Stimulated activated CD8-positive, alpha-beta memory T cell treated with anti-CD3 and anti-CD28 coated beads, Interleukin-7, amount 100 ng/mL, for 1 hour (primary cell): ENCODE measurements at places on chromosomes 3 and 15.

GRCh38 chr3:53939086-53939582 lies 47.5 kb upstream of the SELENOK start:
- DNase-seq = no peak

DNA sequence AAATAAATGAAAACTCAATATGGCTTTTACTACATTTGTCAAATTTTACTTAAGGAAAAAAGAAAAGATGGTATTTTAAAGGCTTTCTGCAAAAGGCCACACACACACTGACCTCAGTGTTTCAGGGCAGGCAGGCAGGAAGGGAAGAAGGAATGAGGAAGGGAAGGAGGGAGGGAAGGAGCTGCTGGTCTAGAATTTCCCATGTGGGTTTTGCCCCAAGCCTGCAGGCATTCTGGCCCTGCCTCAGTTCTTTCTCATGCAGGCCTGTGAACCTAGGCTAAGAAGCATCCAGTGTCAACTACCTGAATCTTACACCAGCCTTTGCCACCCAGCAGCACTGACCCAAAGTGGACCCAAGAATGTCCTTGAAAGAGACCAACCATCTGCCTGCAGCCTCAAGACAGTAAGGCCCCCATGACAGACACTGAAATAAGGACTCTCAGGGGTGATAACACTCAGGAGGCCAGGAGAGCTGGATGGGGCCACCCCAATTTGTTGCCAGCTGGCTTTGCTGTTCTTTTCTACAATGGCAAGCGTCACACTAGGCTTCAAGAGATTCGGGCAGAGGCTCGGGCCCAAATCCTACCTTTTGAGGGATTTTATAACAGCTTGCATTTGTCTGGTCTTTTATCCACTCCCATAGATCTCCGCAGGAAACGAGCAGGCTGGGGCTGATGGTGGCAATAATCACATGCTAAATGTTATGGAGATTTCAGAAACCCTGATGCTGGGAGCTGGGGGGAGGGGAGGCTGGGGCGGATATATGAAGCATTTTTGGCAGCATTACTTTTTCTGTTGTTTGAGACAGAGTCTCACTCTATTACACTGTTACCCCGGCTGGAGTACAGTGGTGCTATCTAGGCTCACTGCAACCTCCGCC lies 51.4 kb downstream of the XXYLT1 start:
- DNase-seq = no peak

- no peak for DNase-seq
Measured at GRCh38 chr3:11995120-11995519, 9.1 kb upstream of the SYN2 start.

DNA sequence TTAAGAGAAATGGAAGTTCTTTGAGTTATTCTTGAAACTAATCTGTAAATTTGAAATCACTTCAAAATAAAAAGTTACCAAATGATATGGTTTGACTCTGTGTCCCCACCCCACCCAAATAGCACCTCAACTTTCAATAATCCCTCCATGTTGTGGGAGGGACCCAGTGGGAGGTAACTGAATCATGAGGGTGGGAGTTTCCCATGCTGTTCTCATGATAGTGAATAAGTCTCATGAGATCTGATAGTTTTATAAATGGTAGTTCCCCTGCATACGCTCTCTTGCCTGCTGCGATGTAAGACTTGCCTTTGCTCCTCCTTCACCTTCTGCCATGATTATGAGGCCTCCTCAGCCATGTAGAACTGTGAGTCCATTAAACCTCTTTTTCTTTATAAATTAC lies 690.7 kb upstream of the ZNF385D start:
- DNase-seq = no peak

GRCh38 chr15:64333986-64334929 lies 21.7 kb downstream of the CSNK1G1 start:
- DNase-seq = no peak

DNA sequence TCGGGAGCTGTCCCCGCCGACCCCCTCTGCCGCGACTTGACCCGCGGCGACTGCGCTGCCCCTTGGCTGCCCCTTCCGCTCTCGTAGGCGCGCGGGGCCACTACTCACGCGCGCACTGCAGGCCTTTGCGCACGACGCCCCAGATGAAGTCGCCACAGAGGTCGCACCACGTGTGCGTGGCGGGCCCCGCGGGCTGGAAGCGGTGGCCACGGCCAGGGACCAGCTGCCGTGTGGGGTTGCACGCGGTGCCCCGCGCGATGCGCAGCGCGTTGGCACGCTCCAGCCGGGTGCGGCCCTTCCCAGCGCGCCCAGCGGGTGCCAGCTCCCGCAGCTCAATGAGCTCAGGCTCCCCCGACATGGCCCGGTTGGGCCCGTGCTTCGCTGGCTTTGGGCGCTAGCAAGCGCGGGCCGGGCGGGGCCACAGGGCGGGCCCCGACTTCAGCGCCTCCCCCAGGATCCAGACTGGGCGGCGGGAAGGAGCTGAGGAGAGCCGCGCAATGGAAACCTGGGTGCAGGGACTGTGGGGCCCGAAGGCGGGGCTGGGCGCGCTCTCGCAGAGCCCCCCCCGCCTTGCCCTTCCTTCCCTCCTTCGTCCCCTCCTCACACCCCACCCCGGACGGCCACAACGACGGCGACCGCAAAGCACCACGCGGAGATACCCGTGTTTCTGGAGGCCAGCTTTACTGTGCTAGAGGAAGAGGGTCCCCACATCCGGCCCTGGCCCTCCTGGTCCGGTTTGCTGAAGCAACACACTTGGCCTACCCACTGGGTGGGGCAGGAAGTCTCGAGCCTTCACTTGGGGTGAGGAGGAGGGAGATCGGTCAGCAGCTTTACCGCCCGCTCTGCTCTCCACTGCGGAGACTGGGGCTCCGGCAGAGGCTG lies at the start of gene RASSF1:
Gene RASSF1 (minus strand): TSS at position 389 of the 882 bp plus-strand sequence. CDS start 31 bp downstream, at position 358.
- no peak for DNase-seq

DNA sequence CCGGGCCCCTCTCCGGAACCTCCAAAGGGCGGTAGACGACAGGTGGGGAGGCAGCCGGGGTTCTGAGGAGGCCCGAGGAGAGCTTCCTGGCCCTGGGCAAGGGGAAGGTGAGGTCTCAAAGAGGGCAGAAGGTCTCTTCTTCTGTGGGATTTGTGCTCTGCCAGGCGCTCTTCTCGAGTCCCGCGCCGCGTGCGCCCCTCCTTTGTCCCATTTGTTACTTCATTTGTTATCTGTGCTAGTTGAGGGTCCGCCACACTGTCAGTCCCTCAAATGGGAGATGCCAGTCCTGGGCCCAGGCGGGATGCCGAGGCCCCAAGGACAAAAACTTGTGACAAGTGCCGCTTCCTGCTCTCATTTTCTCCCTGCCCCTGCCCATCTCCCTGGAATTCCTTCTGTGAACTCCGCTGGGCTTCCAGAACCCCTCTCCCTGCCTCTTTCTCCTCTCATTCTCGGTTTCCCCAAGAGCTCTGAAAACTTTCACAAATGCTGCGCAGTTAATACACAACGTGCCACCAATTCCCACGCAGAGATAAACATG lies 1.5 kb downstream of the ST8SIA2 start:
- DNase-seq = no peak

DNA sequence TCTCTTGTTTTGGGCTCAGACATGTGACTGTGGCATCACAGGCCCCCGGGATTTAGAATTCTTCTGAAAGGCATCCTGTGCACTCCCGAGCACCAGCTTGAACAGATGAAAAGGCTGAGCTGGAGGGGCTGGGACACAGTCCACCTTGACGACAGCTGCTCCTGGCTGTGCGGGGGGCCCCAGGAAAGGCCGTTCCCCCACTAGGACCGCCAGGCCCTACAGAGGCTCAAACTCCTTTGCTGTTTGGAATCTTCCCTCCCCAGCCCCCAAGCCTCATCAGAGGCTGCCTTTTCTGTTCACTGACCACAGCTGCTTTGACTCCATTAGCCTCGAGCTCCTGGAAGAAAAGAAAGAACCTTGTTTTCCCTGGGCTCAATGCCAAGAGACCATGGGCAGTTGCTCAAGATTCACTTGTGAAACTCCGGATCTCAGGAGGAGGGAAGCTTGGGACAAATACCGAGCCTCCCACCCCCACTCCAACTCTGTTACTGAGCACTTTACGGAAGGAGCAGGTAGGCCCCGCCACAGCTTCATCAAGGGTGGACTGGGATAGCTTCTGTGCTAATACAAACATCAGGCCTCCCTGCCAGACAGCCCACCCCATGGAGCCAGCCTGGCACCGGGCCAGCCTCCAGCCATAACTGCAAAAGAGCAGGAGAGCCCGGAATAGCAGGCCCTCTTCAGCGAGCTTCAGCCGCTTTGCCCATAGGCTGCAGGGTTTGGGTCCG lies 15.7 kb downstream of the CIDEC start:
- DNase-seq = no peak

DNA sequence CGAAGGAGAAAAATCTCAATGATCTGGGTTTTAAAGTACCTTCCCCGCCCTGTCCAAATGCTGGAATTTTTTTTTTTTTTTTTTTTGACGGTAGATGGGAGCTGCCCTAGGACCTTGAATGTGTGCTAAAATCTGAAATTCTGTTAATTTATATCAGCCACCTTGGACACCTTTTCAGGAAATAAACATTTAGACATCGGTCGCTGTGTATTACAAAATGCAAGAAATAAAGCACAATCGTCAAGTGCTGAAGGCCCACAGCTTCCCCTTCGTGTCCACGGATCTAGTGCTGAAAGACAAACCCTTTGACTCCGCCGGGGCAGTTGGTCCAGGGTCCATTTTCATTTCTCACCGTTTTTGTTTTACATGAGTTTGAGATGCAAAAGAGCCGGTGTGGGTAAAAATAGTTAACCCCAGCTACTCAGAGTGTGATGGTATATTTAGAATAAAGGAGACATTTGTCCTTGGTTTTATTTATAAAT lies 90.2 kb upstream of the CHD2 start:
- no peak for DNase-seq

- no peak for DNase-seq
Measured at GRCh38 chr3:125212509-125213363, at the start of gene SLC12A8. TSS of gene SLC12A8 (minus strand) at chr3:125212748. CDS start at chr3:125211349, 1,399 bp downstream.

DNA sequence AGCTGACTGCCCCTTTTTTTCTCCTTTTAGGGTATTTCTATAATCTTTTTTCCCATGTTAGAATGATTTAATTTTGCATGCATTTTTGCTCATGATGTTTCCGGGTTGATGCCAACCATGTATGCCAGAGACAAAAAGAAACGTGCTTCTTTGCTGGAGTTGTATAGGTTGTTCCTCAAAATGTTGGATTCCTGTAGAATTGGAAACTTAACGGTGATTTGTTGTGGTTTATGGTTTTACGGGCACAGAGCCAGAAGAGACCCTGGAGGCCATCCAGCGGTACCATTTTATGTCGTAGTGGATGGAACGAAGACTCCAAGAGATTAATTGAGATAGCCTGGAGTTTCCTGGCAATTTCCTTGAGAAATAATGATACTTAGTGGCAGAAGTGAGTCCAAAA lies 481.5 kb upstream of the RGMA start:
- DNase-seq = no peak

- no peak for DNase-seq
Measured at GRCh38 chr15:100905850-100906249, 13.3 kb upstream of the LRRK1 start.

- DNase-seq = no peak
Measured at GRCh38 chr15:25406846-25407245, 32.0 kb downstream of the UBE3A start.

DNA sequence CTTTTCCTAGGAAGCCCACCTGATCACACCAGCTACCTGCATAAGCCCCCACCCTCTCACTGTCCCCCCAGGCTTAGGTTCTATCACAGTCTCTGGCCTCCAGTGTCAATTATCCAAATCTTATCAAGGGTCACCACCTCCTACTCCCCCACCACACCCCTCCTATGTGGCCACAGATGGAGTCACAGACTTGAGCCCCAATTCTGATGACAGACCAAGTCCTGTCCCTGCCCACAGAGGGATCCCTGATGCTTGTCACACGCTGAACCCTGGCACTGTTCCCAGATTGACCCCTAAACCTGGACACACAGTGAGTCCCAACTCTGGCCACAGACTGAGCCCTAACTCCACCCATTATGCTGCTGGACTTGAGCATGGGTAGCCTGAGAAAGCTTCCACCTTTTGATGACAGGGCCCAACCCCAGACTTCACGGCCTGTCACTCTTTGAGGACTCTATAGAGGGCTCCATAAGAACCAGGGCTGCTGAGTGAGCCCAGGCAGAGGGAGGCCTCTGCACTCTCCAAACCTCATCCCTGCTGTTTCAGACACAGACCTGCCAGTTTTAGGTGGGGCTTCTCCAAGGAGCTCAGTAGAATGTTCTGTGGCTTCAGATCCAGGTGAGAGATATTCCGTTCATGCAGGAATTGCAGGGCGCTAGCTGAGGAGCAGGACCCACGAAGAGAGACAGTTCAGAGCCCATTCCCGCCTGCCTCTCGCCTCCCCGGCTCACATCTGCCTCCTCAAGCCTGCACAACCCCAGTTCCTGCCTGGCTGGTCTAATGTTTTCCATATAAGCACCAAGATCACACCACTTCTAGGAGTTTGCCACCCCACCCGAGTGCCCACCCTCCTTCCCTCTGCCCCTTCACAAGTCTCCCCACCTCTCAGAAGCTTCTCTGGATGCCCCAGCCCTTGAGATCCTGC lies 1.8 kb downstream of the ULK3 start:
- no peak for DNase-seq

DNA sequence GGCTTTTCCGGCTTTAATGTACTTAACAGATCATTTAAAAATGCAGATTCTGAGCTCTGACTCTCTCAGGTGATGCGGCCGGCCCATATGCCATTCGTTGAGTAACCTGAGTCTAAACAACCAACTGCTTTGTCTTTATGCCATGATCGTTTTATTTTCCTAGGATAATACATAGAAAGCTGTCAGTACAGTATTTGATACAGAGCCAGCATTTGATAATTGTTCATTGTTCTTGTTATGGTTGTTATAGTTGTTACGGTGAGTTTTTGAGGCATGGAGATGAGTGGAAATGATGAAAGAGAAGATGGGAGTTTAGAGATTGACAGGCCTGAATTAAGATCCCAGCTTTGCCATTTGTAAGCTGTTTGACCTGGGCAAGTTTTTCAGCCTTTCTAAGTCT lies 40.0 kb downstream of the TMEM45A start:
- no peak for DNase-seq

DNA sequence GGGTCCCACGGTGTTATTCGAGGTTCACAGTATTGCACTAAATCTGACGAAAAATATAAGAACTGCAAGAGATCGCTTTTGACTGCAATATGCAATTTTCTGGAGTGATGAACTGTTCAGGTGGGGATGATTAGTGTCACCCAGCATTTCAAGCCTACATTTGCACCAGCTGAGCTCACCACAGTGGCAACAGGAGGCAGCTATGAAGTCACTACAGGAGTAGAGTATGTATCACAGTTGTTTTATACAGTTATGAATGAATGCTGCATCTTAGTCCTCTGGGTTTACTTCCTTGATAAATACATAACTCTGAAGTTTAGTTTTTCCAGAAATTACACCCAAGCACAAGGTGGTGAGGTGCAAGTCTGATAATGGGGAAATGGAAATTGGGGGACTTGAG lies 69.6 kb downstream of the CHSY1 start:
- DNase-seq = no peak

- DNase-seq = no peak
Measured at GRCh38 chr3:189233225-189233858, 61.6 kb downstream of the TPRG1 start.

GRCh38 chr15:62449638-62450037 lies 284.6 kb upstream of the C2CD4B start:
- no peak for DNase-seq
